ENCODE measurements at places on chromosomes 11 and 22.

- no peak for DNase-seq
Measured at GRCh38 chr11:95364324-95365295, 133.6 kb upstream of the SESN3 start.

DNA sequence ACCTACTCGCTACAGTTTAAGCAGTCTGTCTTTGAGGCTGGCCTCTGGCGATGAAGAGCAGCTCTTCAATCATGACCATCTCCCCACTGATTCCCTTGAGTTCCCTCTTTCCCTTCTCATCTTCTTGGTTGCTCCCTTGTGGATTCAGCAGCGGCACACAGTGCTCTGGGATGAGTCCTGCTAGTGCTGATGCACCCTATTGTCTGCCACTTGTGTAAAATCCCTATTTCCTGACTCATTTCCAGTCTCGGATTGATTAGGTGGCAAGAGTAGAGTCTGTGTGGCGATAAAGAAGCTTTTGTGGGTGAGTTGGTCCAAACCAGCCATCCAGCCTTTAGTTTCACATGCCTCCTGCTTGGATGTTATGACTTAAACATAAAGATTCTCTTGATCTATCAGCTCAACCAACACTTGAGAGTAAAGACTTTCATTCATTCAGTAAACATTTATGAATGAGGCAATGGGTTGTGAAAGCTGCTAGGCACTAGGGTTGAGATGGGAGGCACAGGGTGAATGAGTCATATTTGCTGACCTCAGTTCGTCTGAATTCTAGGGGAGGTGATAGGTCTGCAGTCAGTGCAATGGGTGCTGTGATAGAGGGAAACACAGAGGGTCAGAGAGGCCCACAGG lies 219.4 kb upstream of the RAG2 start:
- no peak for DNase-seq

DNA sequence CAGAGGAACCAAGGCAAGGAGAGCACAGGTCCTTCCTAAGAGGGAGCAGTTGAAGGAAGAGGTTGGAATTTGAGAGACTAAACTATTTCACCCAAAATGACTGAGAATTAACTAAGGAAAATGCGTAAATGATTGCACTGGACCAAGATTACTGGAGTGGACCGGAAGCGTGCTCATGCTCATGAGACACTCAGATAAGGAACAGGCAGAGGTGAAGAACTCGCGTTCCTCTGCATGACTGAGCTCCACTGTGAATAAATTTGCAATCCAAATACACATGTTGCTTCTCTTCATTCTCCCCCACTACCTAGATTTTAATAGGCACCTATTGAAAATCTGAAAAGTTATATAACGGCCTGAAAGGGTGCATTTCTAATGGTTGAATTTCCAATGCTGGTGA lies 207.0 kb downstream of the KIRREL3 start:
- no peak for DNase-seq

DNA sequence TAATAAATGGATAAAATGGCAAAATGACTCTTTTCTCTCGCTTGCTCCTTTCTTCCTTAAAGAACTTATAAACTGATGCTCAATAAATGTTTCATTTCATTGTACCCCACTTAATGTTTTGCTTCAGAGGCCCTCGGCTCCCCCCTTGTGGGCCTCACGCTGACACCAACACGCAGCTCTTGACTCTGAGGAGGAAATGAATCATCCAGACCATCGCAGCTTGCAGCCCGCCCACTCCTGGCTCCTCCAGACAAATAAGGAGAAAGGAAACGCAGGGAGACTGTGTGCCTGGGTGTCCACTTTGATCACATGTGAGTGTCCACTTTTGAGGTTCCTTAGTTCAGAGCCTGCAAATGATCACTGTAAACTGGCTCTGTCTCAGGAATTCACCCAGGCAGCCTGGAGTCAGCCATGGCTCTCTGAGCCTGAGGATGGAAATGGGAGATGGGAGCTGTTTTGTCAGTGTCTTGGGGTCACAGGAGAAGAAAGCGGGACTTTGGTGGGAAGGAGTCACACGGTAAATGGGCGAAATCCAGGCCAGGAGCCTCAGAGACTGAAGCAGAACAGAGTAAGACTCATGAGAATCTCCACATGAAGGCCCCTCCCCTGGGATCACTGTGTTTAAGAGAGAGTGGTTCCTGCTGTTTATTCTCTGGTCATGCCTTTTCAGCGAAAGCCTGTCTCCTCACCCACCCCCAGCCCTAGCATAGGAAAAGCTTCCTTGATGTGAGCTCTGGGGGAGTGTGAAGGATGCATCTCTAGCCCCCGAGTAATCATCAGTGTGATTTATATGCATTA lies 96.5 kb downstream of the CWC15 start:
- DNase-seq: peak; percentile 80

All from activated CD8-positive, alpha-beta memory T cell treated with anti-CD3 and anti-CD28 coated beads for 24 hours (primary cell).